ENCODE measurements at places on chromosomes 2 and 18.

GRCh38 chr18:48022531-48023329 lies 92.3 kb upstream of the SMAD2 start:
- no peak for DNase-seq

- no peak for DNase-seq
These were observed 9.1 kb downstream of the SMIM21 start for GRCh38 chr18:75418293-75419005.

- DNase-seq = no peak
These were observed 158.9 kb downstream of the LDLRAD4 start for GRCh38 chr18:13377496-13377895.

- DNase-seq = no peak
These were observed 20.9 kb upstream of the KCNF1 start for GRCh38 chr2:10890706-10891270.

DNA sequence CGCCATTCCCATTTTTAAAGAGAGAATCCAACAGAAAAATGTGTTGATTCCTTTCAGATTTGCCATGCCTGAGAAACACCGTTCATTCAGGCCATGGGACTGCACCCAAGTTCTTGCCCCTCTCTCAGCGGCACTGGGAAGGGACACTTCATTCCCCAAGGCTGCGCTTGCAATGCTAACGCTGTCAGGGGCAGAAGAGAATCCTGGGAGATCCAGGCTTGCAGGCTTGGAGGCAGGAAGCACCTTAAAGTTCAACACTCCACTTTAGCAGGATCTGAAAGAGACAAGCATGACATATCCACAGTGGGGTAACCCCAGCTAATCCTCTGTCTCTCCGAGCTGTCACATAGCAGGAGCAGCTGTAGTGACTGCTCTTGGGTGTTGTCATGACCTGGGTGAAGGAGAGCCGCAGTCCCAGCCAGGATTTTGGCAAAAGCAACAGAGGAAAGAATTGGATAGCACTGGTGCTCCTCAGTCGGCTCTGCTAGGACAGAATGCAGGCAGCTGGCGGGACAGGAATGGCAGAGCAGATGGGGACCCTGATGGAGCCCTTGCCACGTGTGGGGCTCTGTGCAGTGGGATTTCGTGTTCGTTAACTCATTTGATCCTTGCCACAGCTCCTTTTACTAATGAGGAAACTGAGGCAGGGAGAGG lies 22.0 kb upstream of the ODC1 start:
- DNase-seq = no peak

DNA sequence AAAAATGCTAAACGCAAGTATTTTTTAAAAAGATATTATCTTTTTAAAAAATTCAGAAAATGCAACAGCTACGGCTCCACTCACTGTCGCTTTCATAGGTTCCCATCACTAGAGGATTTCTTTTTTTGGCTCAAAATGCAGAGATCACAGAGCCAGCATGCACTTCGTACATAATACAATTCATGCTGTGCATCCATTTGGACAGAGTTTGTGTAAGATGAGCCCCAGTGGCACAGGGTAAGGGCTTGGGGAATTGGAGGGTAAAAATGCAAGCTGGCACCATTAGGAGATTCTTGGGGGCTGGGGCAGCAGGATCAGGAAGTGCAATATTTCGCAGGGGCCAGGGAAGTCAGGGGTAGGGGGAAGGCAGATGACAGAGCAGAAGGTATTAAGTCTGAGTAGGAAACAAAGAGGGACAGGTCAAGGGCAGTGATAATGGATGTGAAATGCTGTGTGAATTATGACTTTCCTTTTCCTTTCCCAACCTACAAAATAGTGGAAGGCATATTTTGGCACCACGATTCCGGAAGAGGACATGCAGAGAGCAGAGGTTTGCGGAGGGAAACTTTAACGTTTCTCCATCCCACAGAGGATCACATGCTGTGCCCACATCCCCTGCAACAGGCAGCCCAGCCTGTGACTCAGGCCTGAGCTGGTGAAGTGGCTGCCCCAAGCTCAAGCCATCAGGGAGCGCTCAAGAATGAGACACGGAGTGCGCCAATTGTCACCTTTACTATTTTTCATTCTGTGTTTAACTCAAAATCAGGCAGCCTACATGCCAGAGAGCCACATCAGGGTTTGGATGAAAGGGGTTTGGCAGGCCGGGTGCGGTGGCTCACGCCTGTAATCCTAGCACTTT lies 4.7 kb downstream of the CAPG start:
- DNase-seq = peak; percentile 30

All from activated CD4-positive, alpha-beta T cell treated with anti-CD3 and anti-CD28 coated beads, Interleukin-2, amount 50 U/mL, for 24 hours (primary cell).